ENCODE measurements at places on chromosomes 5 and 9.

- no peak for DNase-seq
Measured at GRCh38 chr5:33936381-33937016, at the start of gene RXFP3. RXFP3 (plus strand) TSS chr5:33936386; CDS start chr5:33936741, 355 bp downstream.

DNA sequence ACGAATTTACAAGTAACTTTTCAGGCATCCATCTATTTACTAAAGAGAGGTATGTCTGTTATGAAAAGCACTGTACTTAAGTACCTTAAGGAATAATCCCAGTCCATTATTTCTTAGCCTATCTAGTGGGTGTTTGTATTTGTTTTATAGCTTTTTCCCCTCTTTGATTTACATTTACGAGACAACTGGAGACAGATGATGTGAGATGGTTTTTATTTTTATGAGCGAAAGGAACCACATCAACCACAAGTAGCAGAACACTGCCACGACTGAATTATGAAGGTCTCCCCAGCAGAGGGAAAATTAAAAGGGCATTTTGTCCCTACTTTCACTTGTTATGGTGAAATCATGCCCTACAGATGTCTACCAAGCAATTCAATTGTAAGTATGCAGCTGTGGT is 357.8 kb downstream of the NFIB start:
- no peak for DNase-seq

- no peak for DNase-seq
Measured at GRCh38 chr9:126804198-126804695, 593 bp upstream of the ZBTB43 start.

DNA sequence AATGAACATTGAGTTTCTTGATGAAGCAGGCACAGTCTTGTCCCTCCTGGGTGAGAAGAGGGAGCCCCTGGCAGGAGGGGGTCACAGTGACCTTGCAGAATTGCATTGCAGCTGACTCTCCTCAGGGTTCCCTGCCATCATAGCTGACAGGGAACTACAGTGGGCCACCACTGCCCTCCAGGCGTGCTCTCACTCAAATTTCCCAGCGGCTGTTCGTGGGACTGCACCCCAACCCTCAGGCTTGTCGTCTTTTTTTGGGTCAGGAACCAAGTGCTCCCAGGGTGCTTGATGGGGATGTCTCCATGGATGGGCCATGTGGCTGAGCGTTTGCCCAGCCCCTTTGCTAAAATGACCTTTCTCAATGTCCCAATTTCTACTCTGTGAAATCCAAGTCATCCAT is 215.8 kb downstream of the MELK start:
- no peak for DNase-seq

DNA sequence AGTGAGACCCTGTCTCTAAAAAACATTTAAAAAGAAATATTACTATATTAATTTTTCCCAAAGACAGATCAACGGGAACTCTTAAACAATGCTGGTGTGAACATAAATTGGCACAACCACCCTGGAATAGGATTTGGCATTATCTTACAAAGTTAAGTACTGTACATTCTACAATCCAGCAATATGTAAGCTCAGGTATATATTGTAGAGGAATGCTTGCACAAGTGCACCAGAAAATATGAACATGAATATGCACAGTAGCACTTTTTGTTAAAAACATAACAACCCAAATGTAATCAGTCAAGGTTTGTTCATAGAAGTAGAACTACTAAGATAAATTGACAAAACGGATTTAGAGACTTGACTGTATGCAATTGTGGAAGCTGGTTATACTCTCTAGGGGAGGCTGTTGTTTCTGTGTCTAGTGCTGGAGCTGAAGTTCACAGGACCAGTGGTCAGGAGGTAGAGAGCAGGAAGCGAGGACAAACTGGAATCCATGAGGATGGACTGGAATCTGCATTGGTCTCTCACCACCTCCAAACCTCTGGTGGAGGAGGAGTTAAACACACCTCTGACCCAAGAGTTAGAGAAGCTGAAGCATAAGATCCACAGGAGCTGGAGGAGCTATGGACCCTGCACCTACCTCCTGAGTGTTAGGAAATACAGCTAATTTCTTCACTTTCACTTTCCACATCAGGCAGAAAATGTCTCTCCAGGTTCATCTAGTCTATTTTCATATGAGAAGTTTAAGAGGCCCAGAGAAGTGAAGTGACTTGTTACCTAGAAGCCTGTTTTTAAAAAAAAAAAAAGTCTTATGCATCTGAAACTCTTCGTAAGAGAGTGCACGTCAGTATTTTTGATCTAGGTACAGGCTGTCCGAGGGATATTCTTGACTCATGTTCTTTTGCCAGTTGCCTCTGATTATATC is 20.3 kb upstream of the RIC1 start:
- no peak for DNase-seq

DNA sequence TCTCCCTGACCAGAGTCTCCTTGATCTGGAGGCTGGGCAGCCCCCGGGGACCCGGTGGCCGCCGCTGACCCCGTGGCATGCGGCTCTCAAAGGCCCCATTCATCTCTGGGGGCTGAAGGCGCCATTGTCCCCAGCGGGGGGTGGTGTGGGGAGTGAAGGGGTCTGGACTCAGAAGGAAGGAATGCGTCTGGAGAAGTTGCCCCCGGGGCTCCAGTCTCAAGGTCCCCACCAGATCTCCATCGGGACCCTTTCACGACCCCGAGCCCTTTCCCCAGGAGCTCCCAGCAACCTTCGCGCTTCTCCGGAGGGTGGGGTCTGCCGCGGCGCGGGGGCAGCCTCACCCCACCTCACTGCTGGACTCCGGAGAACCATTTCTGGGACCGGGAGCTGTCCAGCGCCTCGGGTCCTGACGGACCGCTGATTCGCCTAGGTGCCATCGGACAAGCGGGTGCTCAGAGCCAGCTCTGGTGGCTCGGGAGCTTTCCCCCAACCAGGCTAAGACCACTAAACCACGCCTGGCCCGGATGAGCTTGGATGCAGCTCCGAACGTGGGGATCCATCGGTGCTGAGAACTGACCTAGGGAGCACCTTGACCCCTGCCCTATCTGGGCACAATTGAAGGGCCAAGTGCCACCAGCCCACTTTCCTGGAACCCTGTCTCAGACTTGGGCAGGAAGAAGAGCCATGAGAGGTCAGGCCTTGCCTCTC is 5.1 kb upstream of the PCDH1 start:
- DNase-seq = no peak
